HAP-1 (cell line): ENCODE measurements at places on chromosomes 11 and 22.
A peak's percentile ranks its signal among the peaks of the same experiment; 100 is the strongest.

- no peak for DNase-seq
Observed at GRCh38 chr11:70119502-70119901, 41.4 kb downstream of the ANO1 start.

DNA sequence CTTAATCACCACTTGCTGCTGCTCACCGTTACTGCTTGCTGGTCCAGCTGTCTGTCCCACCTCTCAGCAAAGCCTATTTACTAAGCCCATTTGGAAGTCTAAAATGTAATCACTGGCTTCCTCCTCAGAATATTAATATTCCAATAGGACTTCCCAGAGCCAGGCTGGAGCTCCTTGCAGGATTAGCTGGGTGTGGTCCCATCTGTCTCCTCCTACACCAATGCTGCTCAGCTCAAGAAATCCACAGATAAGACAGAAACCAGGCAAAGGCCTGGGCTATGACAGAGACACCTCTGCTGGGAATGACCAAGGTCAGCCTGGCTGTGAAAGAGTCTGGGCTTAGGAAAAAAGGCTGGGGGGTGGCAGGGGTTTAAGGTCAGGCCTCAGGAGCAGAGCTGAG lies 317.8 kb downstream of the BUD13 start:
- DNase-seq, result no peak

GRCh38 chr11:657691-658126 lies 20.6 kb downstream of the DRD4 start:
- no peak for DNase-seq

DNA sequence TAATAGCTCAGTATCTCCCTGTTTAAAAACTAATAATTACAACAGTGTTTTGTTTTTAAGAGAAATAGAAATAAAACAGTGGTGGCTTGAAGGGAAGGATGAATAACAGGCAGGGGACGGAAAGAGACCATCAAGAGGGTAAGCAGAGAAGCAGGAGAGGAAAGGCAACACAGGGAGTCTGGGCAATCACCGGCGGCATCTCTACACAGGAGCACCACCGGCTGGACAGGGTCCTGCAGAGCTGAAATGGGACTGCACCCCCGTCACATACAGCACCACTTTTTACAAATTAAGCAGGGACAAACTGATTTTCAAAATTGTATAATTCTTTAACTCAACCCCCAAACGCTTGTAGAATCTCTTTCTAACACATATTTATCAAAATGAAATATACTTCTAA lies 18.4 kb downstream of the PHF21A start:
- DNase-seq, result no peak

- no peak for DNase-seq
Observed at GRCh38 chr11:72204886-72205285, 11.7 kb upstream of the FOLR2 start.

GRCh38 chr11:128596250-128596649 lies 8.9 kb upstream of the ETS1 start:
- DNase-seq, result no peak

DNA sequence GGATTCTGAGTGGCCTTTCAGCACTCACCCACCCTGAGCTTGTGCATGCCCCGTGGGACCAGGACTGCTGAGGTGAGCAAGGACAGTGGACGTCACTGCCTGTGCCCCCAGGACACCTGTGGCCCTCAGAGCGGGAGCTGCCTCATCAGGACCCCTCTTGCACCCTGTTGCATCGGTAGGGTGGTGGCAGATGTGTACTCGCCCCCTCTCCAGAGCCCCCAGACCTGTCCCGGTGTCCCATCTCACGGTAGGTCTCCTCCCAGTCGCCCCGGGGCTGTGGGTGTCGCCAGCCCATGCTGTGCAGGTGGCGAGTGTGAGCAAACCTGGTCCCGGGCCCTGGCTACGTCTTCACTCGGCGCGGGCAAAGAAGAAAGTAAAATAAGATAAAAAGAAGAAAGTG lies 374.2 kb downstream of the TBC1D22A start:
- no peak for DNase-seq

- DNase-seq, result no peak
Observed at GRCh38 chr11:68099474-68100405, 21.4 kb downstream of the CHKA start.

DNA sequence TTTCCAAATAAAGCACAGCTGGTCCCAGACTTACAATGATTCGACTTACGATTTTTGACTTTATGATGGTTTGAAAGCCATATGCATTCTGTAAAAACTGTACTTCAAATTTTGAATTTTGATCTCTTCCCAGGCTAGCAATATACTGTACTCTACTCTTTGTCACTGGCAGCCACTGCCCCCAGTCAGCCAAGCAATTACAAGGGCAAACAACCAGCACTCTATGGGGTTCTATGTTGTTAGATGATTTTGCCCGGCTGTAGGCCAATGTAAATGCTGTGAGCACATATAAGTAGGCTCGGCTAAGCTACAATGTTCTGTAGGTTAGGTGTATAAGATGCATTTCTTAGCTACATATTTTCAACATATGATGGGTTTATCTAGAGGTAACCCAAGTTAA lies 217.3 kb downstream of the RAB38 start:
- DNase-seq, result no peak

DNA sequence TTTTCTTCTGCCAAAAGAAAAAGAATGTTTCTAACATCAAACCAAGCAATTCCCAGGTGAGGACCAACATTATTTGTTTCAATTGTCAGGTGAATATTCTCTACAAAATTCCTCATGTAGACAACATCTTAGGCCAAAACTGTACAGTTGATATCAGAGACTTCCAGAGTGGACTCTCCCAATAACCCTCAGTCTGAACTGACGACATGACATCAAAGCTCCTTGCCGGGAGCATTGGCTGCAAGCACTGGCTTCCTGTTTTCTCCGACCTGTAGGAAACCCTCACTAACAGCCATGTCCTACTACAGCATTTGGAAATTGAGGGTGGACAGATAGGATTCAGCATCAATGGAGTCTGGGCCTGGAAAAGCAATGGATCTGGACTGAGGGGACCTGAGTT lies 30.5 kb upstream of the MRGPRX1 start:
- no peak for DNase-seq

GRCh38 chr11:65432686-65433582 lies 10.3 kb downstream of the NEAT1 start:
- peak; percentile 5 for DNase-seq

DNA sequence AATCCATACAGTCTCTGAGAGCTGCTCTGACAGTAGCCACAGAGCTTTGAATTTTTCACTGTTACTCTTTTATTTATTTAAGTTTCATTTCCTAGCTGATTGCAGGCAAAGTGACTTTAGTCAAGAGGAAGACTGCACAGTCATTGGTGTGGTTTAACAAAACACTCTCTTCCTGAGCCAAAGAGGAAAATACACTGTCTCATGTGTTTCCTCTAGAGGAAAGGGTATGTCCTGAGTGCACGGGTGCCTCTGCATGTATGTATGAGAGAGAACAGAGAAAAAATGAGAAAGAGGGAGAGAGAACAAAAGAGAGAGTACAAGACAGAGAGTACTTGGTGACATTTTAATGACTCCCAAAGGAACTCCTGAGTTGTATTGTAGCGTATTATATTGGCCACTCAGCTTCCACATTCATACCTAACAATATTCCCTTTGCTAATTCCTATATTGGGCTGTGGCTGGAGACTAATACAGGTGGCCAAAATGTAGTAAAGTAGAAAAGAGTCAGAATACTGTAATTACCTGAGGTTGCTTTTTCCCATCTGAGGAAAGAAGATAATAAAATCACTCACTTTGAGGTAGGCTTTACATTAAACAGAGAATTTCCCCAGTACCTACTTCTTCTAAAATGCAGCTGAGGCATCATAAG lies at the start of gene OR4D9:
TSS of gene OR4D9 (plus strand) at position 599 of the 649 bp plus-strand sequence. CDS start 3,374 bp downstream, outside the sequence.
- no peak for DNase-seq

- DNase-seq, result no peak
Observed at GRCh38 chr11:3860375-3860774, 4.9 kb downstream of the STIM1 start.

GRCh38 chr11:60307507-60308195 lies 19.4 kb upstream of the MS4A6E start:
- no peak for DNase-seq

- no peak for DNase-seq
Observed at GRCh38 chr11:117842131-117842941, 17.8 kb upstream of the FXYD2 start.

DNA sequence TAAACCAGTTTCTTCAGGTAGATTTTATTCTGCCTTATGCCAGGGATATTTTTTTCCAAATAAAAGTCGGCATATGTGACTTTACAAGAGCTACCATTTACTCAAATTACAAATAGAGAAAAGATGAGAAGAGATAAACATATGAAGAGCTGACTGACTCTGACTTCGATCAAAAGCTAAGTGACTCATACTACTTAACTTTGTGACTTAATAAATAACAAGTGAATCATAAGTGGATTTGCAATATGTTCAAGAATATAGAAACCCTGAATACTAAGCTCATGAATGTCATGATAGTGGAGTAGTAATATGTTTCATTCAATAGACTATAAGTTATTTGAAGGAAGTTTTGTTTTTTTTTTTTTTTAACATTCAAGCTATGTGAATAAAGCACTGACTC lies 130.5 kb upstream of the ANO3 start:
- DNase-seq, result no peak

DNA sequence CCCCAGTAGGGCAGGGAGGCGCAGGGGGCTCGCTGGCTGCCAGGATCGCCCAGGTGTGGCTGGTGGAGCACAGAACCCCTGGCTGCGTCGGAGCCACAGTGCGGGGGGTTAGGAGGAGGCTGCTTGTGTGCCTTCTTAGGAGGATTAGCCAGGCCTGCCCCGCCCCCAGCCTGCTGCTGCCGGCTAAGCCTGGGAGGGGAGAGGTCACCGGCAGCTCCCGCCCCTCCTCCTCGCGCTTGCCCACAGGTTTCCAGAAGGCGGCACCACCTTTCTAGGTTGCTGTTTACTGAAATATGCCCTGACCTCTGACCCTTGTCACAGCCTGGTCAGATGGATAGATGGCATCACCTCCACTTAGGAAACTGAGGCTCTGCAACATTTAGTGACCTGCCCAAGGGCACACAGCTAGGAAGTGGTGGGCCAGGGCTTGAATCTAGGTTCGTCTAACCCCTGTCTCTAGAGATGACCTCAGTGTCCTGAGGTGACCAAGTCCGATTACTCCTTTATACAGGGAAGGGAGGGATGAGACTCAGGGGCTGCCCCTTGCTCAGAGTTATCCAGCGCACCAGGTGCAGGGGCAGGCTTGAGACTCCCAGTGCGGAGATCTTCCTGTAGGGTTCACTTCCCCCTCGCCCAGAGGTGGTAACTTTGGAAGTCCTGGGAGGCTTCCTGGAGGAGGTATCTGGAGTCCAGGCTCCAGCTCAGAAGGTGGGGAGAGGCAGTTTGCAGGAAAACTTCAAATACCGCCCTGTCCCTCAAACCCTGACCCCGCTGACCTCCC lies 44.0 kb downstream of the MYO7A start:
- DNase-seq, result peak; percentile 77

DNA sequence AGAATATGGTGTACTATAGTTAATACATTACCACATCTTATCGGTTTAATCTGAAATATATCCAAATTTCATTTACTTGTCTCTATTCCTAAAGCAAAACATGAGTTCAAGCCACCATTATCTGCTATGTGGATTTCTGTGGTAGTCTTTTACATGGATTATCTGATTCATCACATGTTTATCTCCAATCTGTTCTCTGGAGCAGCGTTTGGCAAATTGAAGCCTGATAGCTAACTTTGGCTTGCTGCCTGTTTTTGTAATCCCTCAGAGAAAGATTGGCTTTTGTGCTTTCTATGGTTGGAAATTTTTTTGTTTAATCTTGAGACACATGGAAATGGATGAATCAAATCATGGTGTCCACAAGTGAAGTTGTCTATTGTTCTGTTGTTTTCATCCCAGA lies 274.3 kb downstream of the JRKL start:
- no peak for DNase-seq

DNA sequence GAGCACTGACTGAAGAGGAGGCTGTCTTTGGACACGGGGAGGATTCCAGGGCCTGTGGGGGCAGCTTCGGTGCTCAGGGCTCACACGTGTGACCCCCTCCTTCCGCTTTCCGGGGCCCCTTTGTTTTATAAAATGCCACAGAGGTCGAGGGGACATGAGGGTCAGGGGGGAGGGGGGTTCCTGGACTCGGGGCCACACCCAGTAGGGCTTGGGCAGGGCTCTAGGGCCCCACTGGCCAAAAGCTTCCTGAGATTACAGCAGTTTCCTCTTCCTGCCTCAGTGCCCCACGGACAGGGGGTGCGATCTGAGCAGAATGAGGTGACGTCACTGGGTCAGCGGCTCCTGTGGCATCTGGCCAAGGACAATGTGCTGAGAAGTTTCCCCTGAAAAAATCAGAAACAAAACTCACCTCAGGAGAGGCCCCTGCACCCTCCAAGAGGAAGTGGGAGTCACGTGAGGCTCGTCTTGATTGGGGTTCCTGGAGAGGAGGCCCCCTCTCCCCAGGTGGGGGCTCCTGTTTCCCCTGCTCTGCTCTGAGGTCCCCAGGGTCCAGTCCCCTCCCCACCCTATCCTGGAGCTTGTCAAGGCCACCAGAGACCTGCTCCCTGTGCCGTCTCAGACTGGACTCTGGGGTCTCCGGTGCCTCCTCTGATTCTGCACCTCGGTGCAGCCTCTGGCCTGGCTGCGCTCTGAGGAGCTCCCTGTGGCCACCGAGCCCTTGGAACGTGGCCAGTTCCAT lies 6.4 kb upstream of the IFITM3 start:
- no peak for DNase-seq

GRCh38 chr22:38138961-38139360 lies 28.5 kb upstream of the BAIAP2L2 start:
- DNase-seq, result no peak

GRCh38 chr22:45244916-45245315 lies 4.2 kb upstream of the KIAA0930 start:
- DNase-seq, result no peak

DNA sequence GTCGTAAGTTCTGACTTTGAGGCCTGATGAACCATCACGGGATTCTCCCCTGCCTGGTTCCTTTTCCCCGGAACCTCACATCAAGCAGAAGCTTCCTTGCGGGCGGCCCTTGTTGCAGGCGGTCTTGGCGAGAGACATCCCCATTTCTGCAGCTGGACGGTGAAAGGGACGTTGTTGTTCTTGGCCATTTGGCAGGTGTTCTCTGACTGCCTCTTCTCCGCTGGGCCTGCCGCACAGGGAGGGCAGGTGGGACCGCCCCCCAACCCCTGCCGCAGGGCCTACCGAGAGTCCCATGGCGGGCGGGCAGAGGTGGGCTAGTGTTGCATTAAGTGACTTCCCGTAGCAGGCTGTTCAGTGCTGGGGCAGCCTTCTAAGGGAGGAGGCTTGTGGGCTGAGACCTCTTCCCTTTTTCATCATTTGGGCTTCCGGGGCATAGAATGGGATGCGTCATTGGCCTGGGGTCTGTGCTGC lies 26.9 kb upstream of the GRAMD4 start:
- no peak for DNase-seq

- DNase-seq, result no peak
Observed at GRCh38 chr11:63764340-63764678, 4.3 kb downstream of the ZFTA start.

- no peak for DNase-seq
Observed at GRCh38 chr22:49230194-49230577, 597.5 kb downstream of the BRD1 start.

DNA sequence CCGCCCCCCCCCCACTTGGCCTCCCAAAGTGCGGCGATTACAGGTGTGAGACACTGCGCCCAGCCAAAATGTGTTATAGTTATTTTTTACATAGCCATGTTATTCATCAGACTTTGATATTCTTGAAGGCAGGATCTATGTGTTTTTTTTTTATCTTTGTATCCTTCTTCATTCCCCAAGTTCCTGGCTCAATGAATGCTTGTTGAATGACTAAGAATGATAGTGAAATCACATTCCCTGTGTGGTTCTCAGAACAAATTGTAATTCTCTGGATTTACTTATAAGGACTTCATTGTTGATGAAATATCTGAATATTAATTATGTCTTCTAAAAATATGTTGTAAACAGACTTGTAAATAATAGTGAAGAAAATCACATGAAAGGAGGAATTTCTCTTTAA lies 33.5 kb downstream of the MMP7 start:
- DNase-seq, result no peak
